ENCODE measurements at places on chromosomes 1 and 21.

DNA sequence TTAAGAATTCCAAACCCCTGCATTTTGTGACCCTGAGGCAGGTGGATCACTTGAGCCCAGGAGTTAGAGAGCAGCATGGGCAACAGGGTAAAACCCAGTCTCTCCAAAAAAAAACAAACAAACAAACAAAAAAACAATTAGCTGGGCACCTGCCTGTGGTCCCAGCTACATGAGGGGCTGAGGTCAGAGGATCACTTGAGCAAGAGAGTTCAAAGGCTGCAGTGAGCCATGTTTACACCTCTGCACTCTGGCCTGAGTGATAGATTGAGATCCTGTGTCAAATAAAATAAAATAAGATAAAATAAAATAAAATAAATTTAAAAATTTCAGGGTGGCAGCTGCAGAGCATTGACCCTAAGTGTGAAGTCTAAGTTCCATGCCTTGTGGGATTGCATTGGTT, 16.7 kb upstream of the PTGFR start:
- DNase-seq, result no peak

GRCh38 chr1:93516164-93516563, 68.2 kb downstream of the FNBP1L start:
- no peak for DNase-seq

DNA sequence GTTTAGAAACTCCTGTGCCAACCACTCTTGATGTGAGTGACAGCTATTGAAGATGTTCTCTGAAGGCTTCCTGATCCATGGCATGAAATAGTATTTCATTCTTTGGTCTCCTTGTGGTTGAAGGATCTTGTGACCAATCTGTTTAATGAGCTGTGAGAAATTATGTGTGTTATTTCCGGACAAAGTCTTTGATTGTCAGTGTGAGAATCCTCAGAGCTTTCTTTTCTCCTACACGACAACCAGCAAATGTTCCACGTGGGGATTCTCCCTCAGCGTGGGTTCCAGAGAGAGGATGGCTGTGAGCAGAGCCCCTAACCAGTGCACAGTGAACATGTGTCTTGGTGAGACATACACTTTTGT, 45.0 kb upstream of the HOOK1 start:
- no peak for DNase-seq

DNA sequence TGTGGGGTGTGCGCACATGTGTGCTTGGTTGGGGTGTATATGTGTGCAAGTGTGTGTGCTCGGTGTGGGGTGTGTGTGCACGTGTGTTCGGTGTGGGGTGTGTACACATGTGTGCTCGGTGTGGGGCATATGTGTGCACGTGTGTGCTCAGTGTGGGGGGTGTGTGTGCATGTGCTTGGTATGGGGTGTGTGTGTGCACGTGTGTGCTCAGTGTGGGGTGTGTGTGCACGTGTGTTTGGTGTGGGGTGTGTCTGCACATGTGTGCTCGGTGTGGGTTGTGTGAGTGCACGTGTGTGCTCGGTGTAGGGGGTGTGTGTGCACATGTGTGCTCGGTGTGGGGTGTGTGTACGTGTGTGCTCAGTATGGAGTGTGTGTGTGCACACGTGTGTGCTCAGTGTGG, 77.5 kb downstream of the PRDM16 start:
- DNase-seq, result no peak

GRCh38 chr1:76620371-76620770, 246.9 kb upstream of the ST6GALNAC5 start:
- DNase-seq, result no peak

DNA sequence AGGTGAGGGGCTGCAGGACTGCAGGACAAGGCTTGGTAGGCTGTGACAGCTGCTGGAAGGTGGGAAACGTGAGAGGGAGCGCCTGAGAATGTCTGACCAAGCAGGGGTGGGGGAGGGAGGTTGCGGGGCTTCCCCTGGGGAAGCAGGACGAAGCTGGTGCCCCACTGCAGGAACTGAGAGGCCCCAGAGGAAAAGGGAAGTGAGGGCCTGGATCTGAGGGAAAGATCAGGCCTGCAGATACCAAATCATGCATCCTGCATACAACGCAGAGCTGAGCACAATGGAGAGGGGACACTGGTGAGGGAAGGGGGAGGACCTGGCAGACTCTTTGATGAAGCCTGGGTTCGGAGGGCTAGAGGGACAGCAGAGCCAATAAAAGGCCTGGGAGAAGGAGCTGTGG, 65.7 kb upstream of the BACE2 start:
- DNase-seq, result no peak

DNA sequence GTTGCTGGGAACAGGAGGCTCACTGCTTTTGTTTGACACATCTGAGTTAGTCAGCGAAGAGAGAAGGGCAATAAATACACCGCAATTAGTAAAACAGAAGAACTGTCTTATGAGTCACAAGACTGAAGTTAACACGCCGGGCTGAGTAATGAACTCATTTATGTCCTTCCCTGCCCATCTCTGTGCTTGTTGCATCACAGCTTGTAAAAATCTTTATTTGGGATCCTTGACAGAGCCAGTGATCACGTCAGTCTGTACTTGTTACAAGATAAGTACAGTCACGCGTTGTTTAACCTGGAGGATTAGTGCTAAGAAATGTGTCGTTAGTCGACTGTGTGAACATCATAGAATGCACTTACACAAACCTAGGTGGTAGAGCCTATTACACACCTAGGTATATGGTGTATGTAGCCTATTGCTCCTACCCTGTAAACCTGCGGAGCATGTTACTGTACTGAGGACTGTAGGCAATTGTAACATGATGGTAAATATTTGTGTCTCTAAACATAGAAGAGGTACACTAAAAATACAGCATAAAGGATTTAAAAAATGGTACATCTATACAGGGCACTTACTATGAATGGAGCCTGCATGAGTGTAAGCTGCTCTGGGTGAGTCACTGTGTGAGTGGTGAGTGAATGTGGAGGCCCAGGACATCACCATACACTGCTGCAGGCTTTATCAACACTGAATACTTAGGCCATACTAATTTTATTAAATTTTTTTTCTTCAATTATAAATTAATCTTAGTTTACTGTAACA, 272.2 kb downstream of the TNR start:
- DNase-seq, result no peak

DNA sequence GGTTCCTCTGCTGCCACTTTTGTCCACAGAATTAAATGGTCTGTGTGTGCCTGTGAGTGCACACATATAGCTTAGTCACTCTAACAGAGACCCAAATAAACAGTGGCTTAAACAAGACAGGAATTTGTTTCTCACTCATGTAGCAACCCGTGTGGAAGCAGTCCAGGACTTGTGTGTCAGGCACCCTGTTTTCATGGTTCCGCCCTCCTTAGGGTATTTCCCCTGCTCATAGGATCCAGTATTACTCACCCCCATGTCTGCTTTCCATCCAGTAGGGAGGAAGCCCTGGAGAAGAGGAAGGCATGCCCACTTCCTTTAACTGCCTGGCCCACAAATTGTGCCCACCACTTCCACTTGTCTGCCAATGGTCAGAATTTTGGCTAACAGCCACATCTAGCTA, 41.3 kb upstream of the TACSTD2 start:
- DNase-seq, result no peak

- no peak for DNase-seq
Measured at GRCh38 chr1:219072329-219072728, 101.3 kb upstream of the LYPLAL1 start.

DNA sequence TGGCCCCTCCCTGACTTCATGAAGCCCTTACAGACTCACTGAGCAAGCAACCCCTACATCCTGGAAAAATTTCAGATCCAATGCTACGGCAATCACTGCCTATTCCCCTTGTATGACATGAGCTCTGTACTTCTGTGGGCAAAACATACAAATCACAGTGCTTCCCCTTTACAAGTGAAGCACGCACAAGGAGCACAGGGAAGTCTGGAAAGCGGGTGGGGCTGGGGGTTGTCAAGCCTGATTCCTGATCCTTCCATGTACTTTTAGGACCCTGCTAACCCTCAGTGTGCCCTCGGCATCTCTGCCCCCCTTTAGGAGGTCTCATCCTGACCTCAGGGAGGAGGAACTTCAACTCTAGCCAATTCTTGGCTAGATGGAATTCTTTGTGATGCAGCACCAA, 405.7 kb upstream of the POU3F1 start:
- DNase-seq, result no peak

DNA sequence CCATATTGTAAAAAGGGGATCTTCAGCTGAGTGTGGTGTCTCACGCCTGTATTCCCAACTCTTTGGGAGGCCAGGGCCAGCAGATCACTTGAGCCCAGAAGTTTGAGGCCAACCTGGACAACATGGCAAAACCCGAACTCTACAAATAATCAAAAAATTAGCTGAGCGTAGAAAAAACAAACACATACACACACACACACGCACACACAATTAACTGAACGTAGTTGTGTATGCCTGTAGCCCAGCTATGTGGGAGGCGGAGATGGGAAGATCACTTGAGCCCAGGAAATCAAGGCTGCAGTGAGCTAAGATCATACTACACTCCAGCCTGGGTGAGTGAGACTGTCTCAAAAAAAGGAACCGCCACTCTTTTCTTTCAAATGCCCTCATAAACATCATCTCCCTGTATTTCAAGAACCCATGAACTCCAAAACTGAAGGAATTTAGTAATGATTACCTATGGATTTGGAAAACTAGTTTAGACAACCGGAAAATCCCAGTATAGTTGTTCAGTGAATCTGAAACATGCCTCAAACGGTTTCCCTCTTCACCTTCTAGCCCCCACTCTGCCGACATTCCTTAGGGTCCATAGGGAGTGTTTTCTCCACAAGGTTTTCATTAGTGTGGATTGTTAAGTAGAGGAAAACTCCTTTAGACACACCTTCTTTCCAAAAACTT, 4.5 kb downstream of the TXNIP start:
- DNase-seq, result no peak

DNA sequence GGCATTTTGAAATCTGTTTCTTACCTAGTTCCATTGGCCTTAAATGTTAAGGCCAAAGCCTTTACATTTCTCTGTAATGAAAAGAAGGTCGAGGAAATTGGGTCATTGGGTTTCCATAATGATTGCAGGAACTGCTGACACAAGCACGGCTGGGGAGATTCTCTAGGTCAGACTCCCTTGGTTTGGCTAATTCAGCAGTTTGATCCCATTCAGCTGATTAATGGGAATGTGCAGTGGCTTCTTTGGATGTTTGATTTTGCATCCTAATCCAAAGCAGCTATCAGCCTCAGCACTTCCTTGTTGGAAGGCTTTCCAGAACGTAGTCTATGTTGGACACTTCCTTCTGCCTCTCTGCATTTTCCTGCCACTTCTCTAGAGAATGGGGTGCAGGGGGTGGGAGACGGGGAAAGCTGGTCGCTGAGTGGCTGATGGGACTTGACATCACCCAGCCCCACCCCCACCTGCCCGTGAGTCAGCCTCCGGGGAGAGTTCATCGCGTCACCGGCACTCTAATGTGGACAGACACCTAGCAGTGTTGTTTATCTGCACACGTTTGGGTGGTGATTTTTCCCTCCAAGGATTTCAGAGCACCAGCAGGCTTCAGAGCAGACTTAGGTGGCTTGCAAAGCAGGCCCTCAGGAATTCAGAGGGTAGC, 5.4 kb downstream of the PSEN2 start:
- no peak for DNase-seq

DNA sequence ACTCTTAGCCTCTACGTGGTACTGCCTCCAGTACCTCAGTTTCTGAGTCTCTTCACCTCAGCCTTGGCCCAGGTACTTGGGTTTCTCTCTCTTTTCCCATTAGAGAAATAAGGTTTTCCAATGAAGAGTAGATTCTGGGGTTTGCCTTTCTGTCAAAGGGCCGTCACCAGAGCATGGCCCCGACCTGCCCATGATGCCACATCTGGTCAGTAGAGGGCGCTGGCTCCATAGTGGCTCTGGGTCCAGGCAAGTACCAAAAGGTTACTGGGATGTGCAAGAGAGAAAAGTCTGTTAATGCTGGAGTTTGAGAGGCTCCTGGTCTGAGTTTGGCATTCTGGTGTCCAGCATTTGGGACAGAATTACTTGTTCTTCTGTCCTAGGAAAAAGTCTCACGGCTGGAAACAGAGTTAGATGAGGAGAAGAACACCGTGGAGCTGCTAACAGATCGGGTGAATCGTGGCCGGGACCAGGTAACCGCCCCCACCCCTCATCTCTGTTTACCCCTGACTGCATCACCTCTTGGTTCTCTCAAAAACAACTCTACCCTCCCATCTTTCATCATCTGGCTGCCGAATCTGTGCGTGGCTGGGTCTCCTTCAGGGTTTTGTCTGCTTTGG, 5.3 kb upstream of the TUFT1 start:
- DNase-seq, result no peak

- no peak for DNase-seq
Measured at GRCh38 chr1:58392083-58392482, 154.4 kb downstream of the OMA1 start.

GRCh38 chr1:45097944-45098343, 85.9 kb downstream of the UROD start:
- DNase-seq, result no peak

- no peak for DNase-seq
Measured at GRCh38 chr1:31501505-31501904, 74.8 kb upstream of the TINAGL1 start.

DNA sequence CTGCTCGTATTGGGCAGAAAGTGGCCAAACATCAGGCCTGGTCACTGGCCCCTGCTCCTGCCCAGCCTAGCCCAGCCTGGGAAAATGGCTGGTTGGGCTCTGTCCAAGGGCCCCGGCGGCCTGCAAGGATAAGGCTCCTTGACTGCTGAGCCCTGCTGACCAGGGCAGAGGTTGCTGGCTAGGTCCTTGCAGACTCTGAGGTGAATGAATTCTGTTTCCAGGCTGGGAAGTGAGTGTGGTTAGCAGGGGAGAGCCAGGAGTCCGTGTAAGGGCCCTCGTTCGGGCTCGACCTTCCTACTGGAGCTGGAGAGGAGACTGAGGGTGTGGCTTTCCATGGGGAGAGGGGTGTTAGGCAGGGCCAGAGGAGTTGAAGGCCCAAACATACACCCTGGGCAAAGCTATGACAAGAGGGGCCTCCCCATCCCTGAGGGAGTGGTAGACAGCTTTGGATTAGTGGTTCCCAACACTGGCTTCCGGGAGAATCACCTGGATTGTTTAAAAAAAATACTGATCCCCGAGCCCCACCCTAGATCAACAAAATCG, 20.6 kb downstream of the CSF1 start:
- no peak for DNase-seq

GRCh38 chr1:48853006-48853405, 76.3 kb upstream of the BEND5 start:
- no peak for DNase-seq

DNA sequence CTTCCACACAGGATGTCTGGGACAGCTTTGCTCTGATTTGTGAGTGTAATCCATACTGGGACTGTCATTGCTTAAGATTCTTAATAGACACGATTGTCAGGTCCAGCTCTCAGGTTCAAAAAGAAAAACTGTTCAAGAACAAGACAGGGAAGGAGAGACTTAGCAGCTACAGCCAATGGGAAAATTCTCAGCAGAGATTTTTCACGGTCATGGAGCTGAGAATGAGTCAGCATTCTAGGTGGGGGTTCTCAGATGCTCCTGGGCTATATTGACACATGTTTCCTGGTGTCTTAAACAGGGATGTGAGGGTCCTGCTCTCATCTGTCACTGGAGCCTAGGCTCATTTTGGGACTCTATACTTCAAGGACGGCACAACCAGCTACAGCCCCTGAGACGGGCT, 318.3 kb downstream of the RRAGC start:
- DNase-seq, result no peak

Measured in cortex of kidney (tissue), 1 donor.